Activated T-cell treated with anti-CD3 and anti-CD28 coated beads, Interleukin-2, amount 50 U/mL, for 24 hours (primary cell): ENCODE measurements at places on chromosomes 3 and 15.

GRCh38 chr3:41863024-41863423 is 98.9 kb downstream of the ULK4 start:
- DNase-seq = no peak

DNA sequence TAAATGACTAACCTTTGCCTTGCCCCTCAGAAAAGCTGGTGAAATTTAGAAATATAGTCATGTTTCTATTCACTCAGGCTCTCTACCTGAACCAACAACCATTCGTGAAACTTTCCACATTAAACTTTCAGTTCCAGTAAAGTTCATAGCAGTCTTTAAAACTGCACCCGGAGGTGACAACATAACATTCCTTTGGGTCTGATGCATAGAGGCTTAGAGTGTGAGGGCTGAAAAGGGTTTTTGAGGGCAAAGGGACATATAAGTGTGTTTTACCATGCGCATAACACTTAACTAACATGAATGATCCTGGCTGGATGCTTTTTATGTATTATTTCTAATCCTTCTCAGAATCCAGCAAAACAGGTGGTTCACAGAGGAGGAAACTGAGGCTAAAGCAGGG is 471.7 kb upstream of the MCTP2 start:
- no peak for DNase-seq

DNA sequence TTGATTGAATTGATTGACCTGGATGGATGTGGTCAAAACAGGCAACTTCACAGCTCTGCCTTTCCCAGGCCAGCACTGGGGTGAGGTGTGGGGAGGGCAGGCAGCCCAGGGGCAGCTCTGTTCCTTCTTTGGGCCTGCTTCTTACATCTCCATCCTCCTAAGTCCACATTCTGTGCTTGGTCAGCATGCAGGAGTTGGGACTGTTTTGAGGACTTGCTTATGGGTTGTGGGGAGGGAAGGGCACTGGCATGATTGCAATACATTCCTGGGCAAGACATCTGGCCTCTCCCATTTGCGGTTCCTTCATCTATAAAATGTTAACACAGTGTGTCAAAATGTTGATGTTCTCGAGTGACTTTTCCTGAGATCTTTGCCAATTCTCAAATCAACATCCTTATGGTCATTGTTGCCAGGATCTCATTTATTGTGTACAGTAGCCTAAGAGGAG is 84.1 kb downstream of the ST6GAL1 start:
- no peak for DNase-seq

DNA sequence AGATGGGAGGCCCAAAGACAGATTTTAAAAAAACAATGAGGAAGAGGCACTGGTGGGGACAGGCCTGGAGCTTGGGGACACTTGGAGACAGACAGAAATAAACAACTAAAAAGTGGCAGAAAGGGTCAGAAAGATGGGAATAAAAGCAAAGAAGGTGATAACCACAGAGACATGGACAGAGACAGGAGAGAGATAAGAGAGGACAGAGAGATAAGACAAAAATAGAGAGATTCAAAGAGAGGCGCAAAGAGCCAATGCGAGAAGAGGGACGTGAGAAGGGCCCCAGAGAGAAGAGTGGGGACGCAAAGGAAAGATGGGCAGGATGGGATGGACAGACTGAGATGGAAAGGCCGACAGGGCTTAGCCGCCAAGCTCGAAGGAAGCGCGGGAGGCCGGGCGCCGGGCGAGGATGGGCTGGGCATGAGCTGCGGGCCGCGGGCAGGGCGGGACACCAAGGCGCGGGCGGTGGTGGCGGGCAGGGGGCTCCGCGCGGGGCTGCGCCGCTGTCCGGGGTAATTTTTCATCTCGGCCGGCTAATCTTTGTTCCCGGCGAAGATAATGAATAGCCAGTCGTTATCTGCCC is 3.1 kb upstream of the GATA2 start:
- no peak for DNase-seq

GRCh38 chr3:176633511-176633910 is 563.8 kb downstream of the TBL1XR1 start:
- DNase-seq = no peak

DNA sequence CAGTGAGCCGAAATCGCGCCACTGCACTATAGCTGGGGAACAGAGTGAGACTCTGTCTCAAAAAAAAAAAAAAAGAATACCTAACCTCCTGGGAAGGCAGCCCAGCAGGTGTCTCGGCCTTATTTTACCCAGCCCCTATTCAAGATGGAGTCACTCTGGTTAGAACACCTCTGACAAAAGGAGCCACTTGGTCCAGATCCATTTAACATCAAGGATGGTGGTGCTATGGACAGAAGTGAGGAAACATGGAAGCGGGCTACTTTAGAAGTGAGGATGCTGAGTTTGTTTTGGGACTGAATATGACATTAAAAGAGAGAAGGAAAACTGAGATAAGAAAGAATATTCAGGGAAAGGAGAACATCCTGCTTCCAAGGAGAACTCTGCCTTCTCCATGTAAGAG is 14.7 kb downstream of the GLDN start:
- no peak for DNase-seq

DNA sequence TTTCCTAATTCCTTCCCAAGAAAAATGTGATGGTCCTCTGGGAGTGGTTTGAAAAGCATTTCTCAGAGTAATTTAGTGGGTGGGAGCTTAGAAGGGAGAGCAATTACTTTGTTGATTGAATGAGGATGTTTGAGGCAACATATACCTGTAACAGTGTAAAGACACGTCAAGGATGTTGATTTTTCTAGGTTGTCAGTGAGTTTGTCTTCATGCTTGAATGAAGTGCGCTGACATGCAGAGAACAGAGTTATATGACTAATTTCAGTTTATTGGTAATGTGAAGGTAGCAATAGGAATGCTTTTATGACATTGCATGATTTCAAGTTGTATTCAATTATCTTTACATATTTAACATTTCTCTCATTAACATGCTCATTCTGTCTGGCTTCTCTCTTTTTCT is 286.9 kb downstream of the NFKBIZ start:
- no peak for DNase-seq

DNA sequence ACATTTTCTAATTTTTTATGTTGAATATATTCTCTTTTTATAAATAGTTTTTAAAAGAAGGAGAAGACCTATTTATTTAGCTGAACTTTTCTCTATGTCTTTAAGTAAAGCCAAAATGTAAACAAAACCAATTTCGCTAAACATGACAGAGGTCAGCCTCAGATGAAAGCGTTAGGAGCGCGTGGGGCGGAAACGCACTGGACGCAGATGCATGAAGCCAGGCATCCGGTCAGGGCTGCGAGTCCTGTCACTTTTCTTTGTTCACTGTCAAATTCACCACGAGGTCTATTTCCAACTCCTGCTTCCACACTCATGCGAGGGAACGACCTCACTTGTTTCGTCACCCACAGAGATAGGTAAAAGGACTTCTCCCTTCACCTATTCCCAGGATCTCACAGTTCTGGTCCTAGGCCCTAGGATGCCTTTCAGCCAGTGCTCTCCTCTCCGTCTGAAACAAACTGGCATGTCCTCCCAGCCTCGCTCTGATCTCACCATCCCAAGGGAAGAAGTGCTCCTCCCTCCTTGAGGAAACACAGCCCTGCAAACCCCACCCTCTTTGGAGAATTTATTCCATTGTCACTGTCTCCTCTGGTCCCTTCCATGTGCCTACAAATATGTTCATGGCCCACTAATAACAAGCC is 57.9 kb downstream of the ITGB5 start:
- DNase-seq = no peak

GRCh38 chr15:74253211-74253921 is 17.2 kb downstream of the CCDC33 start:
- DNase-seq = no peak

- no peak for DNase-seq
Observed at GRCh38 chr3:56022619-56023018, 445.6 kb downstream of the ERC2 start.

DNA sequence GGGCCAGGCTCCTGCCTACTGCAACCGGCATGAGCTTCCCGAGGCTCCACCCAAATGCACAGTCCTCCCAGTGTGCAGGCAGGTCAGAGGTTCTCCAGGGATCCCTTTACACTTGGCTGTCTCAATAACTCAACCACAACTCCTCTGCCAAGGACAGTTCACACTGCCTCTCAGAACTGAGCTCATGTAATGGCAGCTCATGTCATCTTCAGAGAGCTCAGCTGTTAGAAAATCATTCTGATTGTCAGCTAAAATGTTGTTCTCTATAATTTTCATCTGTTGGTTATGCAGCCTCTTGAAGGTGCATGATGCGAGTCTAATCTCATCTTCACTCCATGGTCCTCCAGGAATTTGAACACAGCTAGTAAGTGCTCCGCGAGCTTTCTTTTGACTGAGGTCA is 76.7 kb downstream of the SST start:
- DNase-seq = no peak

GRCh38 chr15:57223887-57224286 is 152.4 kb upstream of the CGNL1 start:
- DNase-seq = no peak

GRCh38 chr3:129603561-129603942 is 2.9 kb downstream of the PLXND1 start:
- DNase-seq = no peak

DNA sequence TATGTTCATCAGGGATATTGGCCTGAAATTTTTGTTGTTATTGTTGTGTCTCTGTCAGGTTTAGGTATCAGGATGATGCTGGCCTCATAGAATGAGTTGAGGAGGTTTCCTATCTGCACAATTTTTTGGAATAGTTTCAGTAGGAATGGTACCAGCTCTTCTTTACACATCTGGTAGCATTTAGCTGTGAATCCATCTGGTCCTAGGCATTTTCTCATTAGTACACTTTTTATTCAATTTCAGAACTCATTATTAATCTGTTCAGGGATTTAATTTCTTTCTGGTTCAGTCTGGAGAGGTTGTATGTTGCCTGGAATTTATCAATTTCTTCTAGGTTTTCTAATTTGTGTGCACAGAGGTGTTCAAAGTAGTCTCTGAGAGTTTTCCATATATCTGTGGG is 57.0 kb downstream of the STRIT1 start:
- no peak for DNase-seq

- peak; percentile 20 for DNase-seq
Observed at GRCh38 chr15:40062816-40063562, 24.0 kb upstream of the SRP14 start.

- DNase-seq = no peak
Observed at GRCh38 chr3:127825756-127826155, 3.4 kb upstream of the MGLL start.

DNA sequence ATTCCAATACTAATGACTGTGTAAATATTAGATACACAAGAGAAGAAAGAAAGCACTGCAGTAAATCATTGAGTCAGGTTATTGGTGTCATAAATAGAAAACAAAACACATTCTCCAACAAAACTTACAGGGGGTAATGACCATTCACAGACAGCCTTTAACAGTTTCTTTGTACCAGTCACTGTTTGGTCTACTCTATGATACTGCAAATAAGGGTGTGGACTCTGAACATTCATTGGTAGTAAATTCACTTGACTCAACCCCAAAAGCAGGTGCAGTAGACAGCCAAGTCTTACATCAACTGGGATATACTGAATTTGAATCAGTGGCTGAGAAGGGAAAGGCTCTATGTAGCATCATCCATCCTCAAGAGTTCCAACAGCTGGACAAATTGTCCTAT is 463.5 kb downstream of the FOXP1 start:
- DNase-seq = no peak

DNA sequence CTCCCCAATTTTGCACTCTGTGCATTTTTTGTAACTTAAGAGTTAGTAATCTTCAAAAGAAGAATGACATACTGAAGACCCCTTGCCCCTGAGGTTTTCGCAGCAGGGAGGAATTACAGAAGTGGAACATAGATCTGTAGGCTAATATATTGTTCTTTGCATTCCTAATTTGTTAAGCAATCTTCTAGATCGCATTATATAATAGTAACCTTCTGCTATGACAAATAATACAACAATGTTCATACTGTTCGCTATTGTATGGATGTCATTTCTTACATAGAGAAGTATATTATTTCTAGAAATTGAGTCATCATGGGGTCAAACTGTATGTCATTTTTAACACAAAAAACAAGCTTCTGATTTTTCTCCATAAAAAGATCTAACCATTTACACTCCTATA is 95.8 kb upstream of the TGFBR2 start:
- DNase-seq = no peak

DNA sequence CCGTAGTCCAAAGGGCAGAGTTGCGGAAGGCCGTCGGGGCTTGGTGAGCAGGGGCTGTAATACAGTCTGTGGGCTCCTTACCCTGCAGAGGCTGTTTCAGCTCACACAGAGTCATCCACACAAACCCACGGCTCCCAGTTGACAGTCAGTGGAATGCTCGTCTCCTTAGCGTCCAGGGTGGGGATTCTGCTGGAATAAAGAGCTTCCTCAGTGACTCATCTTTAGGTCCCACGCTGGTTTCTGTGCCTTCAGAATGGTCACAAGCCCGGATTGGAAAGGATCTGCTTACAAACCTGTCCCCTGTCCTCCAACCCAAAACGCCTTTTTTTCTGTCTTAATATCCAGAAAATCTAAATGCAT is 201.3 kb upstream of the TPM1 start:
- no peak for DNase-seq

- no peak for DNase-seq
Observed at GRCh38 chr3:195056506-195056905, 214.5 kb downstream of the XXYLT1 start.

- DNase-seq = no peak
Observed at GRCh38 chr3:107325446-107325845, 51.8 kb upstream of the CCDC54 start.

DNA sequence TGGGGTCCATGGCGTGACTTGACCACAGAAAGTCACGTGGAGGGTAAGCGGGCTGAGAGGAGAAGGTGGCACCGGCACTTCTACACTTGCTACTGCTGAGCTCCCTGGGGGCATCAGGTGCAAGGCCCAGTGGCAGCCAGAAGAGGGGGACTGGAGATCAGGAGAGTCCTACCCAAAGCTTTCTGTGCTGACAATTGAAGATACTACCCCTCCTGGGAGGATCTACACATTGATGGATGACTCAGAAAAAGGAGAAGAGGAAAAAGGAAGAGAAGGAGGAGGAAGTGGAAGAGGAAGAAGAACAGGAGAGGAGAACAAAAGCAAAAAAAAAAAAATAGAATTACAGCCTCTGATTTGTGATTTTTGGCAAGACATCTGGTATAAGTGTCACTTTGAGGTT is 41.2 kb downstream of the MYO5C start:
- no peak for DNase-seq

DNA sequence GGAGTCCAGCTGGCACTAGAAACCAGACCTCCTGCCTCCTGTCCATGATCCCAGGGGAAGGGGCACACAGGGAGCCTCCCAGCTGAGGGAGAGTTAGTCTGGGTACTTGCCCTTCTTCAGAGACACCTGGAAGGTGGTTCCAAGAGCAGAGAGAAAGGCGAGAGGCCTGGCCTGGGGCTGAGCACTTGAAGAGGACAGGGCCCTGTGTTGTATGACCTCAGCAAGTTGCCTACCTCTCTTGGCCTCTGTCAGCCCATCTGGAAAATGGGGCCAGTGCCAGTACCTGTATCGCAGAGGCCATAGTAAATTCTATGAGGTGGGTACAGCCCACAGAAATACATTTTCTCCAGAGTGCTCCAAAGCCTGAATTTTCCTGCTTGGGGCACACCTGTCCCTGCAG is 19.5 kb downstream of the PTH1R start:
- DNase-seq = no peak

DNA sequence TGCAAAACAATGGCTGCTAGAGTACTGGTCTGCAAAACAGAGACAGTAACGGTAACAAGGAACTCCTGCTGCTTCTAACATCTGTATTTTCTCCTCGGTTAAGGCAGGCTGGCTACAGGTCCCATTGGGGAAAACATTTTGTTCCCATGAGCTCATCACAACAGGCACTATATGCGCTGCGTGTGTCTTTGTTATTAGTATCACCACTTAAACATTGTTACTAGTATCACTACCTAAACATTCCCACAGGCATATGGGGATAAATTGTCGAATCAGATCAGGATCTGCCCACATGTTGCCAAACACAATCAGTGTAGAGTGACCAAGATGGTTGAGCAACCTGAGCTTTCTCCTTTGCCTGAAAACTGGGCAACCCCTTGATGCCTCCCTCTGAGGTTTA is 77.2 kb downstream of the TOP2B start:
- no peak for DNase-seq
